ENCODE measurements at places on chromosomes 3 and 15.

DNA sequence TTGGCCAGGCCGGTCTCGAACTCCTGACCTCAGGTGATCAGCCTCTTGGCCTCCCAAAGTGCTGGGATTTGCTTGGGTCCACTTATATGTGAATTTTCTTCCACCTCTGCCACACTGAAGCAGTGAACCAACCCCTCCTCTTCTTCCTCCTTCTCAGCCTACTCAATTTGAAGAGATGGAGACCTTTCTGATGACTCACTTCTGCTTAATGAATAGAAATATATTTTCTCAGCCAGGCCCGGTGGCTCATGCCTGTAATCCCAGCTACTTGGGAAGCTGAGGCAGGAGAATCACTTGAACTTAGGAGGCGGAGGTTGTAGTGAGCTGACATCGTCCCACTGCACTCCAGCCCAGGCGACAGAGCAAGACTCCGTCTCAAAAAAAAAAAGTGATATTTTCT lies 46.8 kb upstream of the GATM start:
- no peaks in the 10 kb centered on the region for H3K4me1 ChIP-seq
- no peak overlapping the region for H3K27ac ChIP-seq
- no peak for DNase-seq

DNA sequence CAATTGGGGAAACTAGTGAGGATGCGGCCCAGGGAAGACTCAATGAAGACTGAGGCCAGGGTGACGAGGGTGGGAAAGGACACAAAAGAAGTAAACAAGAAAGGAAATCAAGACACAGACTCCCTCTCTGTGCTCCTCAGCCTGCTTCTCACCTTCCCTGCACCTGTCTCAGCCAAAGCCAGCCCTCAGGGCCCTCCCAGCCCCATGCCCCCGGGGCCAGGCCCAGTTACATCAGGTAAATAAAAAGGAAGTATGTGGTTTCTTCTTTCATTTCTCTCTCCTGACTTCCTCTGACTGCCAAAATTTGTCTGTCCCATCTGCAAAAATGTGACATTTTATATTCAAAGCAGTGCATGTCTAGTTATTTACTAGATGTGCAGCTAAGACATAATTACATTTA lies 328.0 kb downstream of the UACA start:
- H3K4me3 ChIP-seq, result no peak overlapping the region
- DNase-seq, result no peak
- peaks cover 62% of the 10 kb centered on the region for H3K4me1 ChIP-seq
- H3K27me3 ChIP-seq, result no peaks in the 10 kb centered on the region

GRCh38 chr15:28956491-28956890 lies 70.7 kb downstream of the APBA2 start:
- no peak for DNase-seq
- no peak overlapping the region for H3K27ac ChIP-seq
- H3K36me3 ChIP-seq, result no peaks in the 10 kb centered on the region

GRCh38 chr15:39054128-39054732 lies 489.6 kb upstream of the RASGRP1 start:
- H3K4me3 ChIP-seq, result no peak overlapping the region
- no peaks in the 10 kb centered on the region for H3K27me3 ChIP-seq
- H3K36me3 ChIP-seq, result peaks cover 6% of the 10 kb centered on the region
- no peak overlapping the region for H3K27ac ChIP-seq
- peaks cover 6% of the 10 kb centered on the region for H3K4me1 ChIP-seq

DNA sequence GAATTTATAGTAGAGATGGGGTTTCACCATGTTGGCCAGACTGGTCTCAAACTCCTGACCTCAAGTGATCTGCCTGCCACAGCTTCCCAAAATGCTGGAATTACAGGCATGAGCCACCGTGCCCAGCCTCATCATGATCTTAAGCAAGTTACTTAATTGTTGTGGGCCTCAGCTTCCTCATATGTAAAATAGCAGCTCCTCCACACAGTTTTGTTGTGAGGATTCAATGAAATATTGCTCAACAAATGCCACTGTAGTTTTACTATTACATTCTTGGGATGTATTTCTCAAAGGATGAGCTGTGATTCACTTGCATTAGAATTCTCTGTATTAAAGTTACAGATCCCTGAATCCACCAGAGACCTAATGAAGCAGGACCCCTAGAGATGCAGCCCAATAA lies 168.8 kb downstream of the ADAMTS9 start:
- H3K27me3 ChIP-seq, result no peaks in the 10 kb centered on the region
- peaks cover 2% of the 10 kb centered on the region for H3K4me1 ChIP-seq
- peaks cover 60% of the 10 kb centered on the region for H3K36me3 ChIP-seq
- no peak overlapping the region for H3K27ac ChIP-seq

All from mesothelial cell of epicardium (in vitro differentiated cells).